AG20443 (cell line): ENCODE measurements at places on chromosomes 5 and 9.

- DNase-seq = no peak
Measured at GRCh38 chr5:138929571-138929955, 54.4 kb upstream of the LRRTM2 start.

DNA sequence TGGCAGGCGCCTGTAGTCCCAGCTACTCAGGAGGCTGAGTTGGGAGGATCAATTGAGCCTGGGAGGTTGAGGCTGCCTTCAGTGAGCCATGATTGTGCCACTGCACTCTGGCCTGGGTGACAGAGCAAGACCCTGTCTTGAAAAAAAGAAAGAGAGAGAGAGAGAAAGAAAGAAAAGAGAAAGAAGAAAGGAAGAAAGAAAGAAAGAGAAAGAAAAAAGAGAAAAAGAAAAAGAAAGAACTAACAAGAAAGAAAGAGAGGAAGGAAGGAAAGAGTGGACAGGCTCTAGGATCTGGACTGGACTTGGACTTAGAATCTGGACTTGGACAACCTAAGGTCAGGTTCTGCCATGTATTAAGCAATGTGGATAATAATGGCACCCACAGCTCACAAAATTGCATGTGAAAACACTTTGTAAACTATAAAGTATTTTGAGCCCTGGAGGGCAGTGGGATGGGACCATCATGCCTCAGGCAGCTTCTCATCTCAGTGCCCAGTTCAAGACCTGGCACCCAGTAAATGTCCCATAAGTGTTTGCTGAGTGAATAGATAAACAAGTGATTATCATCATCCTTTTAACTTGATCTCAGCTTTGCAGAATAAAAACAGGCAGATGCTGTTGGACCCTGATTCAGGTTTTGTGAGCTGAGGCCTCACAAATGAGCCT lies 12.8 kb upstream of the PHF19 start:
- no peak for DNase-seq

- DNase-seq = peak; percentile 22
Measured at GRCh38 chr9:35605351-35606137, 482 bp downstream of the TESK1 start.

DNA sequence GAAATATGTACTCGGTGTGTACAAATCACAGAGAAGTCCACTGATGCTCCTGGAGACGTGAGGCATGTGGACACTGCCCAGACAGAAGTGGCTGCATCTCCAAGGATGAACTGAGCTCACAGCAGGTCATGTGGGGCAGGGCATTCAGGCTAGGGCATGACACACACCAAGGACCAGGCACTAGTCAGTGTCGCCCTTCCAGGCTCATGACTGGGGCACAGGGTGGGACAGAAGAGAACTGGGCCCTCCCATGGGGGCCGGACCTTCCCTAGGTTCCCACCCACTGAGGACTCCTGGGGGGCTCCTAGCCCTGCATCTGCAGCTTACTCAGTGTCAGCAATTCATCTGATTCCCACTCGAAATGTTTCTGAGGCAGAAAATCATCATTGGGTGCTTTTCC lies 256.8 kb upstream of the IRX4 start:
- DNase-seq = no peak

- DNase-seq = no peak
Measured at GRCh38 chr9:13974891-13975290, 339.1 kb downstream of the NFIB start.

GRCh38 chr5:78604689-78605285 lies 43.8 kb downstream of the LHFPL2 start:
- DNase-seq = no peak

DNA sequence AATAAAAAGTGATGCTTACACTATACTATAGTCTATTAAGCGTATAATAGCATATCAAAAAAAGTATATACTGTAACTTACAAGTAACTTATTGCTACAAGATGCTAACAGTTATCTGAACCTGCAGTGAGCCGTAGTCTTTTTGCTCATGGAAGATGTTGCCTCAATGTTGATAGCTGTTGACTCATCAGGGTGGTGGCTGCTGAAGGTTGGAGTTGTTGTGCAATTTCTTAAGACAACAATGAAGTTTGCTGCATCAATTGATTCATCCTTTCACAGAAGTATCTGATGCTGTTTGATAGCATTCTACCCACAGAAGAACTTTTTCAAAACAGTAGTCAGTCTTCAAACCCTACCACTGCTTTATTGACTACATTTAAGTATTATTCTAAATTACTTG lies 7.8 kb upstream of the C9orf40 start:
- peak; percentile 56 for DNase-seq

DNA sequence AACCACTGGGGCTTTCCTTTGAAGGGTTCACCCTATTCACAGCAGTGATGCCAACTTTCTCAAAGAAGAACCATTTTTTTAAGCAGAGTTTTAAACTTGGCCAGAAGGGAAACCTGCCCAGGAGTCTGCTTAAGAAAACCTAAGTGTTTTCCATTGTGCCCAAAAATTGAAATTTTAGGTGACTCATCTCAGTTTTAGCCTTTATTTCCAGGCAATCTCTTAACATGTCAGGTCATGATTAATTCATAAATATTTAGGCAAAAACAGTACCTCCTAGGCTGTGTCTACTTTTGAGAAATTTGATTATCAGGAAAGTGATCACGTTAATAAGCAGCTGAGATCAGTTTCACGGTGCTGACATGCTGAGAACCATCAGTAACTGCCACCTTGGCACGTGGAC lies 61.9 kb downstream of the TLE1 start:
- DNase-seq = no peak

DNA sequence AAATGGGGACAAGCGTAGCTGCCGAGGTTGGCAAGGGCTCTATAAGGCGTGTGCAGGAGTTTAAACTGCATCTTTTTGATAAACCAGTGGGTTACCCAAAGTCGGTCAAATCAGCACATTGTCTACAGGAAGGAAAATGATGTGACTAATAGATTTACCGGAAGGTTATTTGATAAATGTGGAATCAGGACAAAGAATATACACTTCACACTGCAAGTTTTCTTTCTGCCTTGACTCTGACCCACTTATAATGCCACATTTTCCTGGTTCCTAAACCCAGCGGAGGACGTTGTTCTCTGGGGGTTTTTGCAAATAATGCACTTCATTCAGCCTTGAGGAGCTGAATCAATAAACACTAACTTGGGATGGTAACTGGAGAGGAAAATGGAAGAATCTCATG lies 76.8 kb downstream of the TTLL11 start:
- DNase-seq = no peak

GRCh38 chr5:132114150-132115121 lies 40.8 kb downstream of the CSF2 start:
- no peak for DNase-seq

DNA sequence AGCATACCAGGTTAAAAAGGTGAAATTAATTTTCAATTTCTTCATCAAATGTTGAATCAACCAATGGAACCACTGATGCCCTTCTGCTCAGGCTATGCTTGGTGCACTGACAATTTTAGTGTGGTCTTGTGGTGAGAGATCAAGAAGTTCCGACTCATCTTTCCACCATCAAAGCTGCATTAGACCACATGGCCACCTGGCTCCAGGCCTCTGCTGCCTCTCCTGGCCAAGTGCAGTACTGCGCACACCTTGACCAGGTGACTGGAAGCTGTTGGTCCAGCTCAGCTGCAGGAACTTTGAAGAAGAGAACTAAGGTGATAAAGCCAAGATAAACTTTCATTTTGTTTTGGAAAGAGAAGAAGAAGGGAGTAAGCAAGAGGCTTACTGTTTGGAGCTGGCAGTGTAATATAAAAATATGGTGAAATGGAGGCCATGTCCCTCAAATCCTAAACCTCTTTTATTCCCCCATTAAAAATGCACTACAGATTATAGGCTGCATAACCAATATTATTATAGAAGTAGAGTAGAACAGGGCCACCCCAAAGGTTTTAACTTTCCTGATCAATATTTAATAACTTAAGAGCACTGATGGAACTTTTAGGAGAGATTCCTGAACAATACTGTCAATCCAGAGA lies 315.5 kb upstream of the C9orf72 start:
- peak; percentile 5 for DNase-seq

GRCh38 chr9:107948601-107949000 lies 459.0 kb upstream of the KLF4 start:
- peak; percentile 58 for DNase-seq

- no peak for DNase-seq
Measured at GRCh38 chr5:132886064-132886823, 12.8 kb downstream of the LEAP2 start.

GRCh38 chr9:85056203-85056572 lies 386.7 kb downstream of the NTRK2 start:
- DNase-seq = no peak

DNA sequence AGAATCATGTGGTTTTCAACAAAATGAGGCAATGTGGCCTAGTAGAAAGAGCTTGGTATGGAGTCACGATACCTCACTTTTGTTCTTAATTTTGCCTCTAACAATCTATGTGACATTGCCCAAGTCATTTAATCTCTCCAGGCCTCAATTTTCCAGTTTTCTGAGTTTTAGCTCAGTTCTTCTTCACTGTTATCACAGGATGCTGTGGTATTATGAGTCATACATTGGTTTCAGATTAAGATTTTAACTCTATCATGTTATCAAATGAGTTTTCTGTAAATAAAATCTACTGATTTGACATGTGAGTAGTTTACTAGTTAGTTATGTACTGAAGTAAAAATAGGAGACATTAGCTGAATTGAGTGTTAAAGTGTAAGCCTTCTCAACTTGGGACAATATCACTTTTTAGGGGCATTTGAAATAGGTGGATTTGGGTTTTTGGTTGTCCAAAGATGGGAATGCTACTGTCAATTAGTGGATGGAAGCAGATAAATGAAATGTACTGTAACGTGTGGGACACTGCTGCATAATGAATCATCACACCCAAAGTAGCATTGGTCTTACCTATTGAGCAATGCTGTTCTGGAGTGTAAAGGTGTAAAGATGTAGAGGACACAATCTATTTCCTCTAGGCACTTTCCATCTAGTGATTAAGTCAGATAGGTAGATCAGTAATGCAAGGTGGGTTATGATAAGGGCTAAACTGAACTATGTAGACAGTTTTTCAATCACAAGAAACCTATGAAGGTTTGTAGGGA lies 73.3 kb downstream of the NNT start:
- no peak for DNase-seq

DNA sequence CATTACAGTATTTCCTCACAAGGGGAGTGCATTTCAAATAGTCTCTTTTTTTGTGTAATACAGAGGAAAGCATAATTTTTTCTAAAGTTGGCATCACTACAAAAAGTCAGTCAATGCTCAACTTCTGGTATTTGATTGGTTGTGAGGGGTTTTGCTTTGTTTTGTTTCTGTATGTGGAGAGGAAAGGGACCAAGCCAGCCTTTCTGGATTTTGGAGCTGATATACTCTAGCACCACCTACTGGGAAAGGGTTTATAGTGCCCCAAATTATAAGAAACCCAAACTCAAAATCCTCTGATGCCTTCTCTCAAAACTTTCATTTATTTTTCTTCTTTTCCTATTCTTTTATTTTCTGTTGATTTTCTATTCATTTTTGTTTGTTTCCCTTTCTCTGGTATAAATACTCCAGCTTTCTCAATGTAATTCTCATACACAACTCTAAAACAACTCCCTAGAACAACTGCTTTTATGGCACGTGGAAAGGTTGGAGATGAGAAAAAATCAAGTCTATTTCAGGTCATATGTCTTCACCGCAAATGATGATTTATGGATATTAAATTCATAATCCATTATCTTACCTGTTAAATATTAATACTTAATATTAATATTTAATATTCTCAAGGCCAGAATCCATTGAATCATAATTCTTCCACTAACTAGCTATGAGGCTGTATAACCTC lies 69.5 kb upstream of the ANXA1 start:
- peak; percentile 69 for DNase-seq

DNA sequence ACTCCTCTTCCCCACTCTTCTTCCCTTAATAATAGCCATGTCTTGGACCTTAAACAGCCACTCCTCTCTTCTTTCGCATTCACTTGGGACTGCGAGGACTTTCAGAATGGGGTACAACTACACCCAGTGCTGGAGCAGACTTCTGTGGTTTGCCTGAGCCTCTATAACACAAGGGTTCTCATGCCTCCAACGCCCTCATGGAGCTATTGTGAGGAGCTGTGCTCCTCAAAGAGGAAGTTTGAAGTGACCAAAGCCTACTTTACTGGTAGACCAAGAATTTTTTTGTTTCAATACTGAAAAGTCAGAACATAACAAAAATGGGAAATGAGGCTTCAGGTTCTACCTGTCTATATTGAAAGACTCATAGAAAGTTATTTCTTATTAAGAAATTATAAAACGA lies 316.4 kb downstream of the PIK3R1 start:
- DNase-seq = no peak

- DNase-seq = no peak
Measured at GRCh38 chr5:143052967-143053682, 282.9 kb downstream of the ARHGAP26 start.

GRCh38 chr9:33202552-33203201 lies 35.5 kb upstream of the B4GALT1 start:
- DNase-seq = peak; percentile 69

GRCh38 chr5:137453483-137454080 lies 45.5 kb downstream of the SPOCK1 start:
- DNase-seq = peak; percentile 24

DNA sequence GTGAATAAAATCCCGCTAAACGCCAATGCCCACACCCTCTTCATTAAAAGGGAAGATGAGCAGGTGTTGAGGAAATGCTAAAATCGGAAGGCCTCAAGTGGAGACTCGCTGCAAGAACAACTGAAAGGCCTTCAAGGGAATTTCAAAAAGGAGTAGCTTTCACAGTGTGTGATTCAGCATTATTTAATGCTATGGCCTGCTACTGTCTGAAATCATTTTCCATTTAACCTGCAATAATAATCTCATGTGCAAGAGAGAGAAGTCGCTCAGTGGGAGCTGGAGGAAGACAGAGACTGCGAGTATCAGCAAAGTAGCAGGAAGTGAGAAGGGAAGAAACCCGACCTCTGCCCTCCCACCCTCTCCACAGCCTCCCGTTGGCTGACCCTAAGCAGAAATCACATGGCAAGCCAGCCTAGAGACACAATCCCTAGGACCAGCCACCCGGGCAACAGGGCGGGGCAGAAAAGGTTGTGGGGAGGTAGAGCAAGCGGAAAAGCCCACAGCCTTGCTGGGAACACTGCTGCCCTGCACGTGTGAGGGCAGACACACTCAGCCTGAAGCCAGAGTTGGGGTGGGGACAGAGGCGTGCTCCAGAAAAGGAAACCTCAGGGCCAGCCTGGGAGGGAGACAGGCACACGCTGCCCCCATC lies 39.9 kb upstream of the CTSL start:
- peak; percentile 5 for DNase-seq

DNA sequence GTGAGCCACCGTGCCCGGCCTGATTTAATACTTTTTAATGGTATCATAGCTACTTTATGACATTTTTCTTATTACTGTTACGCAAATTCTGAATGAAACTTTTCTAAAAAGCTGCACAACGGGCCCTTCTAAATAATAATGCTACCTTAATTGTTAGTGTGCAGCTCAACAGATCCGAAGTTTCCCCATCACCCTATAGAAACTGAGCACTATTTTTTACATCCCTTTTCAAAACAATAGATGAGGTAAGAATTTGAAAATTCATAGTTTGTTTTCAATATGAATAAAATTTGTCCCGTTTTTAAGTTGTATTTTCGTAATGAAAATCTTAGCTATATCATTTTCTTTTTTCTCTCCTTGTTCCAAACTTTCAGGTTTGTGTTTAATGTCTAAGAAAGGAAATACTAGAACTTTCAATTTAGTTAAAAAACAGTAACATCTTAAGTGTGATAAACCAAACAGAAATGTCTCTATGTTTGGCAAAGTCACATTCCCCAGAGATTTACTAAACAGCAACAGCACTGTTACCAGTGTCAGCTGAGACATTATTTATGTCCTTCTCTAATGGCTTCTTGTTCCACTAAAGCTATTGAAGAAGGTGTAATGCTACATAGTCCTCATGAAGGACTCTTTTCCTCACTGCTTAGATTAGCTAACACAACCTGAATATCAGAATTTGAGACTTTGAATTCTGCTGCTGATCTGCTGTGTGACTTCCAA lies 22.9 kb downstream of the KIF2A start:
- DNase-seq = no peak
